ENCODE measurements at places on chromosomes 4 and X.

GRCh38 chr4:72975488-72975784, 94.1 kb downstream of the COX18 start:
- no peak for DNase-seq

- no peak for DNase-seq
These were observed 3.5 kb downstream of the RAB9B start for GRCh38 chrX:103828529-103828928.

DNA sequence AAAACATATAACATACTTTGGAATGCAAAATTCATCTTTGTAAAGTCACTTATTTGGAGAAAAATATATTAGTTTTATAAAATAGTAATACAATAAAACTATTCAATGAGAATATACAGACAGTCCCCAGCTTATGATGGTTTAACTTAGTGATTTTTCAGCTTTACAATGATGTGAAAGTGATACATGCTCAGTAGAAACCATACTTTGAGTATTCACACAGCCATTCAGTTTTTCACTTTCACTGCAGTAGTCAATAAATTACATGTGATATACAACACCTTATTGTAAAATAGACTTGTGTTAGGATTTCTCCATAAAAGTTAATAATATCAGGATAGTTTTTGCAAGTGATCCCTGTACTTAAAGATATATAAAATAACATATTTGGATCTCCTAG, 436.0 kb downstream of the CENPC start:
- DNase-seq, result no peak

- no peak for DNase-seq
These were observed 51.7 kb downstream of the HTRA3 start for GRCh38 chr4:8321220-8321619.

GRCh38 chr4:114734594-114734993, 136.0 kb downstream of the UGT8 start:
- no peak for DNase-seq

All from NCI-H1092 treated with DMSO at 0.1 percent for 48 hours (cell line).